ENCODE measurements at places on chromosomes 5 and 9.

- DNase-seq: no peak
Observed at GRCh38 chr5:121853850-121854249, 2.2 kb downstream of the FTMT start.

DNA sequence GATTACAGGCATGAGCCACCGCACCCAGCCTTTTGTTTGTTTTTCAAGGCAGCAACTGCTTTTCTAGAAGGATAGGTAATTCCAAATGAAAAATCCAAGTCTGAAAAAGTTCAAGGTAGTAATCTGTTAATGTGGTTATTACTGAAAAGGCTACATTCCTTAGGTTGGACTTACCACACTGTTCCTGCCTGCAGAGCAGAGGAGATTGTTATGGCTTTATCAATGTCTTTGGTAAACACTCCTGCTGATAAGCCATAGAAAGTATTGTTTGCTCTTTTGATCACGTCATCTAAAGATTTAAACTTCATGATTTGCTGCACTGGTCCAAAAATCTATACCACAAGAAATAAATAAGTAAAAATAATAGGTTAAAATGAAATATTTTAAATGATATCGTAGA lies 43.4 kb downstream of the ALDH1A1 start:
- DNase-seq: no peak

- DNase-seq: no peak
Observed at GRCh38 chr5:62547945-62548630, 30.5 kb upstream of the LRRC70 start.

- peak; percentile 96 for DNase-seq
Observed at GRCh38 chr9:137083394-137084004, 3.3 kb upstream of the MAN1B1 start.

GRCh38 chr5:112419986-112420864 lies 1.1 kb upstream of the EPB41L4A start:
- DNase-seq: peak; percentile 64

GRCh38 chr5:124136609-124137008 lies 609.8 kb downstream of the ZNF608 start:
- DNase-seq: no peak

GRCh38 chr9:114263853-114264510 lies 58.9 kb upstream of the ORM1 start:
- peak; percentile 31 for DNase-seq

GRCh38 chr5:96942911-96943310 lies 7.0 kb downstream of the LNPEP start:
- DNase-seq: peak; percentile 9

DNA sequence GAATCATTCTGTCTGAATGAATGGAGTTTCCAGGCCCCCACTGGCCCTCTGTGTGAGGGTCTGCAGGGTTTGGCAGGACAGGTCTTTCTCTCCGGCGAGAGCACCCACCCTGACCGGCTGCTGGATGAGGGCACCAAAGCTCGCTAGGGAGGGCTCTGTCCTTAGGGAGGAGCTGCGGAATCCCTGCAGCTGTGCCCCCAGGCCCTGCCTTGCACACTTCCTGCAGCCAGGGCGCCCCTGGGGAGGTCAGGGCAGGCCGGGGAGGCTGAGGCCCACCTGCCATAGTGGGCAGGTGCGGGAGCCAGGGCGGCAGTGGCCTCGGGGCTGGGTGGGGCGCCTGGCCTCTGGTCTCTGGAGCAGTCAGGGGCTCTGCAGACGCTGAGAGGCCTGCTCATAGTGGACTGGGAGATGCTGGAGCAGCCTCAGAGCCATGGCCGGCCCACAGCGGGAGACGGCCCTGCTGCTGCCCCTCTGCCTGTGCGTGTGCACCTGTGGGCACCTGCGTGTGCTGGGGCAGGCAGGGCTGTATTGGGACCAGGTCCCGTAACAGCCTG lies 36.1 kb downstream of the EXOC3 start:
- no peak for DNase-seq

DNA sequence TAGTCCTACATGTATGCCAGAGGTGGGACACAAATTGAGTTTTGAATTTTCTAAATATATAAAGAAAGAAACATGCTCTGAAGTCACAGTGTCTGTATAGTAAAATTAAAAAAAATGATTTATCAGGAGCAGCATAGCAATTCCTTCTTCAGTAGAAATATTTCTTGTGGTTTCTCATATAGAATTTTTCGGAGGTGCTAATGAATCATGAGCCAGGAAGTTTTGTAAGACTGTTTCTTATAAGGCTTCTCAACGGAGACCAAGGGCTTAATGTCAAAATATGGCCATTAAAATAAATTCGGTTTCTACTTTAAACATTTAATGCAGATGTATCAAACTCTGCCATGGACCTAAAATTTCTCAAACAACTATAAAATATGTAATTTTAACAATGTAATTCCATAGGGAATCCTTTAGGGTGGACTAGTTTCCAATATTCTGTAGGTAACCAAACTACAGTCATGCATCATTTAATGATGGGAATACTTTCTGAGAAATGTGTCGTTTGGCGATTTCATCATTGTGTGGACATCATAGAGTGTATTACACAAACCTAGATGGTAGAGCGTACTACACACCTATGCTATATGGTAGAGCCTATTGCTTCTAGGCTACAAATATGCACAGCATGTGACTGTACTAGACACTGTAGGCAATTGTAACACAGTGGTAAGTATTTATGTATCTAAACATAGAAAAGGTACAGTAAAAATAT lies 66.3 kb downstream of the ANKRD55 start:
- DNase-seq: no peak

- no peak for DNase-seq
Observed at GRCh38 chr5:77499441-77499840, 7.3 kb upstream of the WDR41 start.

DNA sequence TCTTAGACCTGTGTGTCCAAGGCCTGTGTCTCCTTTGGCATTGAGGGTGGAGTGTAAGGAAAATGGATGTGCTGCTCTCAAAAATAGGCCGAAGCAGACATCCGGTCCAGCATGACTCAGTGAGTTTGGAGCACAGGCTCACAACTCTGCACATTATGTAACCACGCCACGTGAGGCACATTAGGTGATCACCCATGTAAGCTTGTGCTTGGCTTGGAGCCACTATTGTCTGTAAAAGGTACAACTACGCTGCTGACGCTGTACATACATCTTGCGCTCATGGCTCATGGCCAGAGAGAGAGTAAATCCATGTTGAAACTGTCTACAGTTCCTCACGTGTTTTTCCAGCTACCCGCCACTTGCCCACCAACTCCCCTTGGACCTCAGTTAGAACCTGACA lies 177.5 kb downstream of the PDE4D start:
- DNase-seq: no peak

DNA sequence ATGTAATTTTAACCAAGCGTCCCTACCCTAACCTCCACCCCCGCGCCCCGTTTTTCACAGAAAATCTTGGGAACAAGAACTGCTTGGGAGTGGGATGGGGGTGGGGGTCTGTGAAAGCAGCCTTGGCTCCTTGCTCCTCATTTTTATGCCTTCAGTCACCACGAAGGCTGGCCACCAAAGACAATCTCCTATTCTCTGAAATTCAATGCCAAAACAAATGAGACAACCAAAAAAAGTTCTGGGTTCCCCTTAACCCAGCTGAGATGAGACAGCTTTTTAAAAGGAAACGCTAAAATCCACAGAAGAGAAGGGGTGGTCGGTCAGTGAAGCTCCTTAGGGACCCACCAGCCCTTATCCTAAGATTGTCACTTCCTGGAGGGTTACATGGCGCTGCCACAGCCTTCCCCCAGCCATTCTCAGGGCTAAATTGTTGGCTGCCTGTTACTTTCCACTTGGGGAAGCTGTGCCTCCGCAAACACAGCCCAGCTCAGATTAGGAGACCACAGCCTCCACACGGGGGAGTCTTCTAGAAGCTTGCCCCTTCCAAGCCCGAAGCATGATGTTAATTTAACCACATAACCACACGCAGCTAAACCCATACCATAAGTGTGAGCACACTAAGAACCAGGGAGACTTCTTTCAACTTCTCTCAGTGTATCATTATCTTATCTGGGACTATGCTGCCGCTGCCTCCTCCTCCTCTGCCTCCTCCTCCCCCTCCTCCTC lies 136.3 kb downstream of the FOXD1 start:
- DNase-seq: peak; percentile 97

DNA sequence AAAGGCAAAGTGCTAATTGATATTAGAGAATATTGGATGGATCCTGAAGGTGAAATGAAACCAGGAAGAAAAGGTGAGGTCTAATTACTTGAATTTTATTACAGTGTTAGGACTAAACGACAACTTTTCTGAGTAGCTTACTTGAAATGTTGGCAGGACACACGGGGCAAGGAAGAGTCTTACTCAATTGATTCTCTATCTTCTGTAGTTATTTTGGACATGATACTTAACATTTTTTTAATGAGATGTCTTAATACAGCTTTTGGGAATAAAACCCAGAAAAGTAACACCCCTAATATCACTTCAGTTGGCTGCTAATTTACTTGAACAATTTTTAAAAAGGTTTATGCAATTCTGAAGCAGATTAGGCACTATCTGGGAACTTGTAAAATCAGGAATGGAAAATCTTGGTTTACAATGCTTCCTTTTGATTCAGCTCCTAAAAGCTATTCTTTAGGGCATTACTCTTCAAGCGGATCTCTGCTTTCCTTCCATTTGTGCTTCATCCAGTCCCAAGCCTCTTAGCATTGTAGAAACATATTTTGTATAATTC lies 13.7 kb downstream of the SUB1 start:
- DNase-seq: no peak

DNA sequence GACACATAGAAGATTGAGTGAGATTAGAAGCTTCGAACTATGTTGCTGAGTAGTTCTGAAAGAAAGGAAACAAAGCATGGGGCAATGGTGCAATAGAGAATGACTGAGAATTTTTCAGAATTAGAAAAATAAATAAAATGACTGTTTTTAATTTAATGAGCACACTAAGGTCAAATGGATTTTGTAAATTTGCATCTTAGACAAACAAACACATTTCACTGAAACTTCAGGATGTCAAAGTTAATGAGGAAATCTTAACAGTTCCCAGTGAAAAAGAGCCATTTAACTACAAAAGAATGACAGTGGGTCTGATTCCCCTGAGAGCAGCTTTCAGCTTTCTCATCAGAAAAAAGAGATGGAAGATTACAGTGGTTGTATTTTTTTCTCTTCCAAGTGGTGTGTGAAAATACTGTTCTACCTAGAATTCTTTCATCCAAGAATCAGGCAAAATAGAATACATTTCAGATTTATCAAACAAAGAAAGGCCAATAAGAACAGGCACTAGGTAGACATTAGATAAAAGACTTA lies 591.9 kb downstream of the SEMA5A start:
- no peak for DNase-seq

DNA sequence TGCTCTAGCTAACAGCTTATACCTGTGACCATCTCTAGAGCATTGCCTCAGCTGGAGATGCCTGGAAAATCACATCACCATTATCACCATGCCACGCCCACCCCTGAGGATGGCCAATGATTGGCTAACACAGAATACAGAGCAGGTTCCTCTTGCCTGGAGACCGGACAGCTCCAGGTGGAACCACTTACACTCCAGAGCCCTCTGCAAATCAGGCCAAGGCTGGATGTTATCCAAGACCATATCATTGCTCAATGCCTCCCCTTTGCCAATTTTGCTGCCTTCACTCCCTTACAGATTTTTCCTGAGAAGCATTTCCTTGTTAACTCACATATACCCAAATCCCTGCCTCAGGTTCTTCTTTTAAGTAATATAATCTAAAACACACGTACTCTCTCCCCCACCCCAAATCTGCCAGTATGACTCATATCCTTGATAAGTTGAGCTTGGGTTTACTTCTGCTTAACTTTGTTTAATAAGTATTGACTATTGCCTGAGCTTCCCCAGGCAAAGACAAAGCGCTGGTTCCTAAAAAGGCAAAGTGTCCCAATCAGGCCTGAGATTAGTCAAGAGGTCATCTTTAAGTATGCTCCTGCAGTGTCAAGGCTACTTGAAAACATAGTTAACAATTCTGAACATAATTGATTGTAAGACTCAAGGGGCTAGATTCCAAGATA lies 309.6 kb downstream of the EPB41L4A start:
- DNase-seq: peak; percentile 57

DNA sequence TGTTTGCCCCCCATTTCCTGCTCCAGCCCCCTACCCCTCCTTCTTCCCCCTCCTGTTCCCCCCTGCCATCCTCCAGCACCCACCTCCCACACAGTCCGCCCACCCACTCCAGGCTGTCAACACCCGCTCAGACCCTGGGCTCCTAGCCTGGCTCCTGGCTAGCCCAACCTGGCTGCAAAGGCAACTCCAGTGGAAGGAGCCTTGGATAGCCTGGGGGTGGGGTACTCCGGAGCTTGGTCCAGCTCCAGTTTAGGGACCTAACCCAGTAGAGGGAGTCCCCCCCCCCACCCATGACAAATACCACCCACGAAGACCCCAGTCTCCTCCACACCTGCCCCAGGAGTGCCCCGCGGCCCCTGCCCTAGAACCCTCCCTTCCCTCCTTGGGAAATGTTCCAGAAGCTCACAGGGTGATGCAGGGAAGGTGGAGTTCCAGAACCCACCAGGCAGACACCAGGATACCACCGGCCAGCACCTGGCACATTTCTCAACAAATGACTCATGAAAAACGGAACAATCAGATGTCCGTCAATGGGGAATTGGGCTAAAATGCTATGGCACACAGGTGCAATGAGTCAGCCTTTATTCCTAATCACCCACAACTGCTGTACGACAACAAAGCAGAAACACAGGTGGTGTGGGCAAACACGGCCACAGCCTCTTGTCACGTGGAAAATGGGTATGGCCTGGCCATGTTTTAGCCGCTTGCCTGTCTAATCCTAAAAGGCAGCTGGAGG lies 901 bp upstream of the SLC12A7 start:
- DNase-seq: no peak

DNA sequence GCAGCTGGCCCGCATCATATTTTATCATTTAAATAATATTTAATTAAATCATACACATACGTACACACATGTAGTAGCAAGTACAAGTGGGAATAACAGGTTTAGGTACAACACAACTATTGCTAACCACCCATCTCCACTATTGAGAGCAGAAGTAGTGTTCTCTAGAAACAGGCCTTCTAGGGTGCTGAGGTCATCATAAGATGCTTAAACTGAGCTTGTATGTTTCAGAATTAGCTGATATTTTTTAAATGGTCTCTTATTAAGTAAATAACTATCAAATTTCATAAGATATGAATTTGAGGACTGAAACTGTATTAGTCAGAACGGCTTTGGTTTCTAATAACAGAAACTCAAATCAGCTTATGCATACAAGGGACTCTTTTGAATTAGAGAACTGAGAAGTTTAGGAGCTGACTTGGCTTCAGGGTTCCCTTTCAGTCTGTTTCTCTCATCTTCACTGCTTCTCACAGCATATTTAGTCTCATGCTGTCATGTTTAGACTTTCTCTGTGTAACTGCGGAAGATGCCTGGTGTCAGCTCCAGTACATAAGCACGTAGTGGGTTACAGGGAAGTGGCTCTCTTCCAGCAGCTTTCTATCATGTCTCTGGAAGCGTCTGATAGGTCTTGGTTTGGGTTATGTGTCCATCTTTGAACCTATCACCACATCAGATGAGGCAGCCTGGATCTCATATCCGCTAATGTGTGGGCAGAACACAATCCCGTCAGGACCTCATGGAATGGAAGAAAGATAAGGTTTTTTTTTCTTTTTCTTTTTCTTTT lies 25.0 kb upstream of the OCLN start:
- no peak for DNase-seq
